ENCODE measurements at places on chromosomes 16 and 17.

GRCh38 chr16:88983771-88984687, 7.0 kb upstream of the CBFA2T3 start:
- no peak for DNase-seq

DNA sequence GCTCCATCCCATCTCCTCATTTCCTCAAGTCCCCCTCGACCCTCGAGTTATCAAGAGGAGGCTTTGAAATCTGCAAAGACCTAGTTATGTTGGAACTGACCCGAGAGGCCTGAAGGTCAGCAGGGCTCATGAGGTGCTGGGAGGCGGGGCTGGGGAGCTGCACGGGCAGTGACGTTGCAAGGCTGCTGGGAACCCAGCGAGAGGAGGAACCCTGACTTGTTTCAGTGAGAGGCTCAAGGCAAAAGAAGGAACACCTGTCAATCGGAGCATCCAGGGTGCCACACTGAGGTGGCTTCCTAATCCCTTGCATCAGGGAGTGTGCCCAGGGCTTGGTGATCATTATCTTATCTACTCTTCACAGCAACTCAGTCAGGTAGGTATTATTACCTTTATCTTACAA, 86.9 kb downstream of the CDH11 start:
- no peak for DNase-seq

DNA sequence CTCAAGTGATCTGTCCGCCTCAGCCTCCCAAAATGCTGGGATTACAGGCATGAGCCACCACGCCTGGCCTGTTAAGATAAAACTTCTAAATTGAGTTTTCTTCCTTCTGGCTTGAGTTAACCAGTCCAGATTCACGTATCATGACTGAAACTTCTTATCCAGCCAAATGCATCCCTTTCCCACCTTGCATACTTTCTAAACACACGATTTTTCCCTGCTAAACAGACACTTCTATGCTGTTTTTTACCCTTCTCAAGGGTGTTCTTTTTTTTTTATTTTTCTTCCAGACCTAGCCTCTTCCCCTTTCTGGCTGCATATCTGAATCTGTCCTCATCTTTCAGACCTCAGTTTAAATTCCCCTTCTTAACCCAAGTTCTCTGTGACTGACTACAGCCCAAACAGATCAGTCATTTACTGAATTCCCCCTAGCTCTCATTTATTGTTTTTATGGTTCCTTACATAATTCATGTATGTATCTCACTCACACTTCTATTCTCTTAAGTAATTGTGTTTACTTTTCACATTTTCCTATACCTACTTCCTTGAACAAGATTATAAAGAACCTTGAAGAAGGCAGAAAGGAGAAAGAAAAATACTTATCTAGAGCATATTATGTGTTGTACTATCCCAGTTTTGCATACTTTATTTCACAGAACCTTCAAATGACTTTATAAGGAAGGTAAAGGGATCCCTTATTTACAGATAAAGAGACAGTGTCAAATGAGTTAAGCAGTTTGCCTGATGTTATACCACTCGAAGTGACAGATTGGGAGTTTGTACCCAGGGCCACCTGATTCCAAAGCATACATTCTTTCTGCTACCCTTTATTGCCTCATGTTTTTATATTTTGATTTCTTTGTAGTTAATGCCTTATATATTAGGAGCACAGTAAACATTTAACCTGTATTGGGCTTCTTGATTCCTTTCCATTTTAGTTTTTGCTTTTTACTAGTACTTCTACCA, 5.2 kb downstream of the EVI2B start:
- no peak for DNase-seq

DNA sequence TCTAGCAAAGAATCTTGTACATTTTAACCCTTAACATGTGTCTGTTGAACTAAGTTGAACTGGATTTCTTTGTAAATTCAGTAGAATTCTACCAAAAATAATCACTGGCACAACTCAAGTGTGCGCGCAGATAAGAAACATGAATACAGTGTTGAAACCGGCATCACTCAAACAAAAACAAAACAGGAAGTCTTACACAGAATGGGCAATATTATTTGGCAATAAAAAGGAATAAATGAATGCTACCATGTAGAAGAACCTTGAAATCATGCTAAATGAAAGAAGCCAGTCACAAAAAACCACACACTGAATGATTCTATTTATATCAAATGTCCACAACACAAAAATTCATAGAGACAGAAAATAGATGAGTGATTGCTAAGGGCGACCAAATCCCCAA, 102.9 kb upstream of the ZFHX3 start:
- no peak for DNase-seq

DNA sequence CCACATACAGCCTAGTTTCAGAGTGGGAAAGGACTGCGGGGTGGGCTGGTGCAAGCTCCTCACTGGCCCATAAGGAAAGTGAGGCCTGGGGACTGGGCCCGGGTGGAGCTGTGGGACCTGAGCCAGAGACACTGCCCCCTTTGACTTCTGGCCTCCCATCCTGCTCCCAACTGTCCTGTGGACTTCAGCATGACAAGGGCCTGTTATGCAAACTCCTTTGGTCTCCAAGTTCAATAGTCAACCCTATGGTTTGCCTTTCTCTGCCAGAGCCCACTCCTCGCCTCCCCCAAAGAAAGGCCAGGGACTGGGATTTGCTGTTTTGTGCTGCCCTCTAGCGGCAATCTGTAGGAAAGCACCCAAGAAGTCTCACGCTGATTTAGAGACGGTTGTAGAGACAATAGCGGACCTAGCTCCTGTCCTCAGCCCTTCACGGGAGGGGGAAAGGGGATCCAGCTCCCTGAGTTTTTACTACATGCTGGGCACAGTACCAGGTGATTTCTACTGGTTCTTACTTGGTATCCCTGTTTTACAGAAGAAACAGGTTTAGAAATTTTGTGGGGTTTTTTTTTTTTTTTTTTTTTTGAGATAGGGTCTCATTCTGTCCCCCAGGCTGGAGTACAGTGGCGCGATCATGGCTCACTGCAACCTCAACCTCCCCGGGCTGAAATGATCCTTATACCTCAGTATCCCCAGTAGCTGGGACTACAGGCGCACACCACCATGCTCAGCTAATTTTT, 1.2 kb upstream of the TLCD3B start:
- DNase-seq, result peak; percentile 65

GRCh38 chr16:4138713-4139112, 22.5 kb upstream of the ADCY9 start:
- DNase-seq, result no peak

- DNase-seq, result no peak
These were observed 51.8 kb downstream of the LMF1 start for GRCh38 chr16:918741-919657.

- no peak for DNase-seq
These were observed 513.6 kb upstream of the CDH8 start for GRCh38 chr16:62549875-62550274.

DNA sequence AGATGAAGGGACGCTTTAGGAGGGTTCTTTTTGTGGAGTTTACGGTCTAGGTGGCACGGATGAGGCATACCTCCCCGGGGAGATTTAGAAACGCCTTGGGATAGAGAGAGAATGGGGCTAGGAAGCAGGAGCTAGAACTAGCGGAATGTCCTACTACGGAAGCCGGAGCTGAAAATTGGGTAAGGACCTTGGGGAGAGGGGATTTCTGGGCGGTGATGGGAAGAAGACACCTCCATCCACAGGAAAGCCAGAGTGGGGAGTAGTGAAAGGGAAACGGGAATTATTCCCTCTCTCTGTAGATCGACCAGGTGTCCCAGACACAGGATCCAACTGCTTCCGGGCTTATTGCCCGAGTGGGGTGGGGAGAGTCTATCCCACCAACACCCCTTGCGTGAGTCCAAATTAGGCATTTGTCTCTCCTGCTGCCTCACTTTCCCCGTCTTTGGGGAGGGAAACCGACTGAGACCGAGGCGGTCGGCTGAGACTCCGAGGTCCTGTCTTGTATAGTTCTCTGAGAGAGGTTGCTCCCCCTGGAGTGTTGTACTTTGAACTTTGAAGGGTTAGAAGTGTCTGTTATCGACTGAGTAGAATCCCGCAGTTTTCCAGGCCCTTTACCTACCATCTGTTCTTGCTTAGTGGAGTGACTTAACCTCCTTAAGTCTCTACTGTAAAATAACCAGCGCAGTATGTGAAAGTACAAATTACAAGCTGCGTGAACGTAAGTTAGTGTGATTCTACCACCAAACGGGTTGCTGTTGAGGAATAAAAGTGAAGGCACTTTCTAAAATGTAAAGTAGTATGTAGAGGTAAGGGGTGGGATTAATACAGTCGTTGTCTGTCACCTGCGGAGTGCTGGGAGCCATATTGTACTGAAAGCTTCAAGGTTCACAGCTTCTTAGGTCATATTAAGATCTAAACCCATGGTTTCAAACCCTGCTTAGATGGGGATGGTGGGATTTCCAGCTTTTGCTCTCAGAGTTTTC, 1.0 kb downstream of the RSPRY1 start:
- no peak for DNase-seq

DNA sequence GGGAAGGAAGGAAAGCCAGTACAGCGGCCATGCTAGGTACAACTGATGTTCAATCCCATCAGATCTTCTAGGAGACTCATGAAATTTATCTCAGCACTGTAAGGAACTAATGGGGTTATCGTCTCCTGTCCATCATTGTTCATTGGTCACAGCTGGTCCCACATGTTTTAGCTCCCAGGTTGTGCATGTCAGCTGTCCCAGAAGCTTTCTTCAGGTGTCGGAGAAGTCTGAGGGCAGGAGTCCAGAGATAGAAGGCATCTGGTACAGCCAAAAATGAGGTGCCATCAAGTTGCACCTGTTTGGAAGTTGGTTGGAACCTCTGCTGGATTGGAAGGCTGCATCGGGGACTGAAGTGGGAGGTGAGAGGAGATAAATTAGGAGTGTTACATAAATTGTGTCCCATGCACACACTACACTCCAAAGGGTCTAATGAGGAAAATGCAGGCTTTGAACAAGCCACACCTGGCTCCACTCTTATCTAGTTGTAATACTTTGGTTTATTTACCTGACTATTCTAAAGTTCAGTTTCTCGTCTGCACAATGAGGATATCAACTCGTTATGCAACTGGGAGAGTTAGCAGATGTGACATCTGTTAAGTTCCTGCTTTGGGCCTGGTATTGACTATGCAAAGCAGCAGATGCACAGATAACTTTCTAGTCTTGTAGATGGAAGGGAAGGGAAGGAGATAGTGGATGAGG, 62.9 kb downstream of the MAP2K6 start:
- DNase-seq, result no peak

DNA sequence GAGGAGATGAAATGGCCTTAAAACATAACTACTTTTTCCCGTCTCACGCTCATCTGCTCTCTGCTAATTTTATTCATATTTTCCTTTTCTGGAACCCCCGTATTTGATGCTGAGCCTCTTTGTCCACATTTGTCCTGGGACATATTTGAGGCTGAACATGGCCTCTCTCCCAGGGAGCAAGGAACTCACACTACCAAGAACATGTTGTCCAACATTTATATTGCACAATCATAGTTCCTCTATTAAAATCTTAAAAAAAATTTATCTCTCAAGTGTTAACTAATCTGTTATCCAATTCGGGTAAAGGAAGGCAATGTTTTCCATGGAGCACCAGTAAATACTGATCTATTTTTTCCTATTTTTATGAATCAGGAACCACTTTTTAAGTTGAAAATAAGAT, 60.2 kb downstream of the CMC2 start:
- DNase-seq, result no peak

GRCh38 chr17:8924595-8924994, 40.9 kb downstream of the PIK3R5 start:
- no peak for DNase-seq

DNA sequence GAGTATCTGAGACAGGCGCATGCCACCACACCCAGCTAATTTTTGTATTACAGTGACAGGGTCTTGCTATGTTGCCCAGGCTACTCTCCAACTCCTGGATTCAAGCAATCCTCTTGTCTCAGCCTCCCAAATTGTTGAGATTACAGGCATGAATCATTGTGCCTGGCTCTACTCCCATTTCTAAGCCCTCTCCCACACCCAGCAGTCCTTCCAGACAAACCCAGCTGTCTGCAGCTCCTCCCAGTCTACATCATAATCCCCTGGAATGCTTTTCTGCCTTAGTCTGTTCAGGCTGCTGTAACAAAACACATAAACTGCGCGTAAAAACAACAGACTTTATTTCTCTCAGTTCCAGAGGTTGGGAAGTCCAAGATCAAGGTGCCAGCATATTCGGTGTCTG, 144.5 kb downstream of the GRIN2A start:
- no peak for DNase-seq

- DNase-seq, result no peak
These were observed 2.0 kb upstream of the CD300H start for GRCh38 chr17:74569020-74570003.

DNA sequence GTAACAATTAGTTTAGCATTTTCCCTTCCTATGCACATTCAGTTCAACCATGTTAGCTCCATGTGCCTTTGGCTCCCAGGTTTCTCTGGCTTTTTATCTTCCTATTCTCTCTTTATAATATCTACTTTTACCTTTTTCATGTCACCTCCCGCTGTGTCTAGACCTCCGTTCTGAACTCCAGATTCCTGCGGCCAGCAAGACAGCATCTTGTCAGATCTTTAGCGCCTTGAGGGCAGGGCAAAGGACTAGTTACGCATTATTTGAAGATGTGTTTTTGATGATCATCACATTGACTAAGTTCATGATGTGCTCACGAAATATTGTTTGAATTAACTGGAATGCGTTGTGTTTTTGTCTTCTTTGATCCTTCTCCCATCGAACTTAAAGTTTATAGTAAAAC, 1126.8 kb downstream of the CDH11 start:
- DNase-seq, result no peak

GRCh38 chr17:32361270-32361669, 11.3 kb downstream of the ZNF207 start:
- no peak for DNase-seq

- no peak for DNase-seq
These were observed 12.4 kb upstream of the SLC25A19 start for GRCh38 chr17:75301502-75302206.

DNA sequence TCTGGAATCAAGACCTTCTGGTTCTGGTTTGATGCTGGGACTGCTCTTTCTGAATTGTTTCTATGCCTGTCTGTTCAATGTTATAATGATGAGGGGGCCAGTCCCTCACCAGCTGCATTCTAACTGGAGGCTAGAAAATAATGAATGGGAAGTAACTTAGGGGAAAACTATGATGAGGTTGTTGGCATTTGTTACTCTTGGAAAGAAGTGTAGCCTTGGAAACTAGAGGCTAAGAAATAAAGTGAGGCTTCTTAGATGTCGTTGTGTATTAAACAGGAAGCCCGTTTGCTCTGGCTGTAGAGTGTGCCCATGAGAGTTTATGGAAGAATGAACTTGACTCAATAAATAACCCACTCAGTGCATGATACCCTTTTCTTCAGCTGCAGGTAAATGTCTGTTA, 140.8 kb downstream of the PRKCA start:
- no peak for DNase-seq

DNA sequence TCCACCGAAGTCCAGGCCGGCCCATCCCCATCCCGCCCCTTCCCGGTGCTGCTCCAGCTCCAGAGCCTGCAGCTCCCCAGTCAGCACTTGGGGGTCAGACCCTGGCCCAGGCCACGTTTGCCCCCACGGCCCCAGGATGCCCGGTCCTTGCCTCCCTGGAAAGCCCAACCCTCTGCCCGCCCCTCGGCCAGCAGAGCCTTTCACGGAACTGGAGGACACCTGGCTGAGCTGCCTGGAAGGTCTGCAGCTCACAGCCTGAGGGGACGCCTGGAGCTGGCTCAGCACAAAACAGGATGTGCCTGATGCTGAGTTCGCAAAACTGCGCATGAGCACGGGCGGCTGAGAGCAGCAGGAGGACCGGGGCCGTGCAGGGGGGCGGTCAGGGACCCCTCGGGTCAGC, 29.7 kb upstream of the SSTR5 start:
- DNase-seq, result no peak

GRCh38 chr17:63463771-63464170, 13.1 kb upstream of the ACE start:
- DNase-seq, result no peak
